ENCODE measurements at places on chromosomes 5 and 9.

DNA sequence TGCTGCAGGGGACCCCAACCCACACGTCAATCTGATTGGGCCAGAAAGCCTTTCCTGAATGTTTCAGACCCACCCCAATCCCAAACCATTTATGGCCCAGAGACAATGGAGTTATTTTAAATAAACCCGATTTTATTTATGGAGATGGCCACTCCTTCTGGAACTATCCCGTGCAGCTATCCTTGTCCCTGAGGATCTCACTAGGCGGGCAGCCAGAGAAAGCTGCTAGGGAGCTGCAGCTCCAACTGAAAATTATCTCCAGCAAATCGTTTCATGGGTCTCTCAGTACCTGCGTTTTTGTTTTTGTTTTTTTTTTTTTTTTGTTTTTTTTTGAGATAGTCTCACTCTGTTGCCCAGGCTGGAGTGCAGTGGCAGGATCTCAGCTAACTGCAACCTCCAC is 23.0 kb downstream of the C1QTNF2 start:
- DNase-seq: no peak

- DNase-seq: no peak
Observed at GRCh38 chr9:16526380-16526779, 344.1 kb downstream of the BNC2 start.

DNA sequence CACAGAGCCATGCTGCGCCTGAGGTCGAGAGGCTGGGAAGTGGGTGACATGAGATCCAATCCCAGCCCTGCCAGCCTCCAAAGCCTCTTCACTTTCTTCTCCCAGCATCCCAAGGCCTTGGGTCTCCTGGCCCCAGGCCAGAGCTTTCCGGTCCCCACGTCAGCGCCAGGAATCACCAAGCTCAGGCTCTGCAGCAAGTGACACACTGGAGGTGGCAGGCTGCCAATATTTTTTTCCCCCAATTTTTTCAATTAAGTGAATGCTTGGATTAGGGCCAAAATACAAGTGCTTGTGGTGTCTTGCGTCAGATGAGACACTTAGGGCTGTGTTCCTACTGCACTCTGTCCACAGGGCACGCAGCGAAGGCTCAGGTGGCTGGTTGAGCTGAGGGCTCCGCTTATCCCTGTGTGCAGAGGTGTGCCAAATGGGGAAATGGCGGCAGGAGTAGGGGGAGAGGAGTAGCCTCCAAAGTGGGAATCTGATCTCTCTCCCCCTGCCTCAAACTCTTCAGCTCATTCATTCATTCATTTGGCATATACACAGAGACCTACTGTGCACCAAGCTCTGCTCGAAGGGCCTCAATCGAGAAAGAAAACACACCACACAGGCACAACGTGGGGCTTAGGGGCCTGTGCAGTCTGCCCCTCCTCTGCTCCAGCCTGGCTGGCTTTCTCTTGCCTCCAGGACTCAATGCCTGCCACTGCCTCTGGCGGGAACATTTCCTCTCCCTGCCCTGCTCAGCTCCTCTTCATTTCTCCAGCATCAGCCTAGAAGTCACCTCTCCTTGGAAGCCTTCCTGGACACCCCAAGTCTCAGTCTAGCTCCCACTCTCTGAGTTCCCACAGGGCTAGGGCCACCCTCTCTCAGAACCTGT is 16.6 kb downstream of the SH3PXD2B start:
- DNase-seq: peak; percentile 57

DNA sequence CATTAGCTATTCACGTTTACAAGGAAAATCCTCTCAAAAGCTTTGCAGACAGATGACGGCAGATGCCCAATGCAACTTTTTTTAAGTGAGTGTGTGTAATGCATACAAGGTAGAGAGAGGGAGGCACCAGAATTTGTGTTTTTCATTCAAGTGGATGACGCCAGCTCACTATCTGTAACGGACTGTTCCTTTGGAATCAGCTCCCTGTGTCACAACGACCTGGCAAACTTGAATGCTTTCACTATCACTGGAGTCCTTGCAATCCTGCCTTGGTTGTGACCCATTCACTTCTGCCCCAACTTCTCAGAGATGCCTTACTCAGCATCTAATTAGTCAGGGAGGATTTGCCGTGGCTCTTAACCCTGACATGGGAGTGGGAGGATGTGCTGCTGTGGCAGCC is 148.5 kb downstream of the BNC2 start:
- no peak for DNase-seq

DNA sequence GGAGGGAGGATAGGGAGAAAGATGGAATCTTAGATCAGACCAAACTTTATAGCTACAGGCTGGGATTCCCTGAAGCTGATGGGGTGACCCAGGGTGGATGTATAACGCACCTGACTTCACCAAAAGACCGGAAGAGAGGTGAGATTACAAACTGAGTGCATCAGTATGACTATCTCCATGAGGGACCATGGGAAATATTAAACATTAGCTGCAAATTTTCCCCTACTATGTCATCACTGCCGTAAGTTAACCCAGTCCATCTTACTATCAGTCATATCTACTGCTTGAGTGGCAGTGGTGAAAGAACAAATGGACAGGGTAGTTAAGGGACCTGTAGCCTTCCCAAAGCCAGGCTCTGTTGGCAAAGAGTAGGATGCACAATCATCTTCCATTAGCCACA is 368.3 kb downstream of the EFNA5 start:
- no peak for DNase-seq

GRCh38 chr5:175236176-175236575 is 207.8 kb downstream of the DRD1 start:
- no peak for DNase-seq

DNA sequence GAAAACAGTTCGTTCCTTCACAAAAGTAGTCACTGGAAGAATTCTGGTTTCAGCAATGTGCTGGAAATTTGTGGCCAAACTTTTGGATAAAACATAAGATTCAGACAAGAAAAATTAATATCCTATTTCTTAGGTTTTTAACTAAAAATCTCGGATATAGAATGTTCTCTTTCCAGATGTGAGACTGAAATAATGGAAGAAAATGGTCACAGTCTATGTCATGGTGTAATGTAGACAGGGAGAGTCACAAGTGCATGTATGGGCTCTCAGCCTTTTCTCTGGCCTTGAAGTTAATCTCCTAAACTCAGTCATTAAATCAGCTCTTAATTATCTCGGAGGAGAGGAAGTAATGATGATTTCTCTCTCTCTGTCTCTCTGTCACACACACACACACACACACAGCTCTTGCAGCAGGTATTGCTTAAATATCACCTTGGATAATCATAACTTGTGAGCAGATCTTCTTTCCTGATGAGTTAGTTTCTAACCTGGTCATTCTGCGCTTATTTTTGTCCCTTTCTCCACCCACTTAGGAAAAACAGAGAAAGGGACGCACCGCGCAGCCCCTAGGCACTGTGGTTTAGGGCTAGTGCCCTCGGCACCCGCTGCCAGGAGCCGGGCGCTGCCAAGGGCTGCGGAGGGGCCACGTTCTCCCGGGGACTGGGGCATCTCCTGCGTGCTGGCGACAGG is 672 bp upstream of the ITGA2 start:
- DNase-seq: no peak

- DNase-seq: no peak
Observed at GRCh38 chr5:160675988-160676387, 176.0 kb downstream of the ATP10B start.

GRCh38 chr5:109876030-109876725 is 186.5 kb downstream of the MAN2A1 start:
- no peak for DNase-seq

DNA sequence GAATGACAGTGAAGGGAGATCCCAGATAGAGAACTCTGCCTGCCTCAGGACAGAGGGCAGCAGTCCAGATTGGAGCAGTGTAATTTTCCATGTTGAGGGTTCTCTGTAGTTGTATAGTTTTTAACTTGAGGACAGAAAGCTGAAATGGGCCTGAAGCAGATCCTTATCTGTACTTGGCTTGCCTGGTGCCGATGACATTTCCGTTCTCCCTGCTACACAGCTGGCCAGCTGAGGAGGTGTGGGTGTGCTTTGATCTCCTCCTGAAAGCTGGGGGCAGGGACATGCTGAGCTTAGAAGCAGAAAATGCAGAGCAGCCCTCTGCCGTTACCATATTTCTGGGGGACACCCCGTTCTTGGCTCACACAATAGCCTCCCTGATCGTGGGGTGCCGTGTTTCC is 10.5 kb downstream of the GLRX start:
- DNase-seq: peak; percentile 49
